Activated CD4-positive, alpha-beta T cell treated with anti-CD3 and anti-CD28 coated beads, Interleukin-2, Interleukin-6, amounts not matched to agents 100 ng/mL and 50 ng/mL, durations not matched to agents 16 hours and 8 hours (primary cell): ENCODE measurements at places on chromosomes 12 and 14.
A peak's percentile ranks its signal among the peaks of the same experiment; 100 is the strongest.

DNA sequence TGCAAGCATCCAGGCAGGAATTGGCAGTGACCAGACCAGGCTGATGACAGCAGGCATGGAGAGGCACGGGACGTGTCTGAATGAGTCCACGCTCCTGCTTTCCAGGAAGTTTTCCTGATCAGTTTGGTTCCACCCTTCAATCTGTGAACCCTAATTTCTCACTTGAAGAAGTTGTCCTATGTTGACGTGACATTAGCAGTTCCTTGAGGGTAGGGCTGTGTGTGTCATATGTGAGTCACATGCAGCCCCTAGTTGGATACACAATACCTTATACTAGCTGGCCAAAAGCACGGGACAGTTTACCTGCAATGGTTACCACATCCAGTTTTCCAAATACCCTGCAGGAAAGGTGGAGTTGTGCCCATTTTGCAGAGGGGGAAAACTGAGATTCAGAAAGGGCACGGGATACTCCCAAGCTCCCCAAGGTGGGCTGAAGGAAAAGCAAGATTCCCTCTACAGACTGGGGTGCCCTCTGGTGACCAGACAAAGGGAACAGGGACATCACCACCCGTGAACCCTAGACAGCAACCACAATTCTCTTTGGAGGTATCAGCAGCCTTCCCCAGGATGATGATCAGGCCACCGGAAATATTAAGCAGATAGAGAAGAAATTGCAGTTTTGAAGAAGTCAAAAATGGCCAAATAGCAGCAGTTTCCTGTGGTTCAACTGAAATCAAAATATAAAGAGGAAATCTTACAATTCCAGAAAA lies 194.5 kb downstream of the PHETA1 start:
- no peak for DNase-seq

DNA sequence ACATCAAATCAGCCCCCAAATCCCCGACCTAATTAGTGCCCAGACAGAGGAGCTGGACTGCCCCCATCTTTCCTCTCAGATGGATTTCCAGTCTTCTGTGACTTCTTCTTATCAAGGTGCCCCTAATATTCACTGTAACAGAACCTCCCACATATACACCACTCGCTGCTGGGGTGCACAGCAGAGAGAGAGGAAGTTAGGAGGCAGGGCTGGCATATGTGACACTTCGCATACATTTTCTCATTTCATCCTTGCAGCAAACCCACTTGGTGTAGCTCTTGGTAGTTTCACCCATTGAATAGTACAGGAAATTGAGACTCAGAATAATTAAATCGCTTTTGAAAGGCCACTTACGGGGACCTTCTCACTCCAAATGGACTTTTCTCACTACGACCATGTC lies 56.5 kb upstream of the CCND2 start:
- DNase-seq = no peak

- peak; percentile 36 for DNase-seq
These were observed 1.2 kb downstream of the CLIP1 start for GRCh38 chr12:122421187-122421820.

DNA sequence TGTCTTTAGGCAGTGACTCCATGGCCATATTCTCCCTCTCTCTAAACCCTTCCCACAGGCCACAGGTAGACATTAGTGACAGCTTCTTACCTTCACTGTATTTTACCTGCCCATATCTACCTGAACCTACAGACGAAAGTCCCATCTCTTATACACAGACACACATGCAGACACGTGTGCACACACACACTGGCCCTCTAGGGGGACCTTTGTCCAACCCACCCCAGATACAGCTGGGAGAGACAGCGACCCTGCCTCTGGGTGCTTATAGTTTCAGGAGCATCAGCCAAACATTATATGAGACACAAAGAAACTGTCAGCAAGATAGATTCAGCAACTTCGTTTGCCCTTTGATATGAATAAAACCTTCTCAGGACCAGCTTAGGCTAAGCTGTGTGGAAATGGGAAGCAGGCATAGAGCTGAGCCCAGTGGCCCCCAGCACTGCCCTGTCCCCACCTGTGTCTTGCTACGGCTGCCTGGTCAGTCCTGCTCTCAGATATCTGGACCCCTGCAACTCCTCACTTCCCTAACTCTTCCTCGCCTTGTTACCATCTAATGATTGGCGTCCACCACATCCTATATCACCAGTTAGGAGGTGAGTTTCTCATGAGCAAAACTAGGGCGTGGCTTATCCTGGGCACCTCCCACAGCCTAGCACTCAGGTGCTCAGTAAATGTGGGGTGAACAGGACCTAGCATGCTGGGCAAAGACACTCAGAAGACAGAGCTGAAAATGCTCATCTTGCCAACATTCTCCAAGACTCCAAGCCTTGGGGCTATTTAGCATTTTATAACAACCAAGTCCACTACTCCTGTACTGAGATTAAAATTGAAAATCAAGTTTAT lies 12.0 kb upstream of the CD9 start:
- DNase-seq = no peak

GRCh38 chr14:94971750-94972149 lies 185.6 kb downstream of the DICER1 start:
- DNase-seq = no peak

DNA sequence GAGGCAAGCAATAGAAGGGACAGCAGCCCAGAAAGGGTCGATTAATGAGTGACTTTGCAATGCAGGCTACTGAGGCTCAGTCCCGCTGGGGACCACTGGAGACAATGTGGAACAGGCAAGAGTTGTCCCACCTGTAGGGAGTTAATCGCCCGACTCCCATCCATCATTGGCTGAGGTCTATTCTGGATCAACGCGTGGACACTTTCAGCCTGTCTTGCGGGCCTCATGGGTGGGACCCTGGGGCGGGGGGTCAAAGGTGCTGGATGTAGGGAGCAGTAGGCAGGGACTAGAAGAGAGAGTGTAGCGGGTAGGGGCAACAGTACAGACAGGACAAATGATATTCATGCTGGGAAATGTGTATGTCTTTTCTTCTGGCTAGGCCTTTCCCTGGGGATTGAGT lies 6.1 kb downstream of the IFI27L2 start:
- no peak for DNase-seq
